ENCODE measurements at places on chromosomes 1 and 21.

GRCh38 chr1:221768444-221769066 is 26.7 kb upstream of the DUSP10 start:
- DNase-seq = no peak

GRCh38 chr1:234722270-234722704 is 112.3 kb upstream of the IRF2BP2 start:
- DNase-seq = no peak

DNA sequence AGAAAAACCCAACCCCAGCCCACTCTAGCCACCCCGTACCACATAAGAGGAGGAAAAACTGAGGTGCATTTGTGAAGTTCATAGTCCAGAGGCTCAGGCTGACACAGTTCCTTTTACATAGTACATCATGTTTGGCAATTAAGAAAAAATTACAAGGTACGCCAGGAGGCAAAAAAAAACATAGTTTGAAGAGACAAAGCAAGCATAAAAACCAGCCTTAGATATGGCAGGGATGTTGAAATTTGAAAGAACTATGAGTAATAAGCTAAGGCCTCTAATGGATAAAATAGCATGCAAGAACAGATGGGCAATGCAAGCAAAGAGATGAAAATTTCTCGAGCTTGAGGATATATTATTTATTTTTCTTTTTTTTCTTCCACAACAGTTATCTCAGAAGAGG is 31.9 kb downstream of the MIXL1 start:
- no peak for DNase-seq

- no peak for DNase-seq
These were observed 297.0 kb downstream of the AKT3 start for GRCh38 chr1:243553090-243553489.

GRCh38 chr1:198118134-198118533 is 38.7 kb upstream of the NEK7 start:
- DNase-seq = peak; percentile 80

- no peak for DNase-seq
These were observed 66.0 kb downstream of the GNG4 start for GRCh38 chr1:235583511-235584001.

GRCh38 chr1:156910309-156910782 is 10.1 kb upstream of the LRRC71 start:
- peak; percentile 48 for DNase-seq

- DNase-seq = no peak
These were observed 25.0 kb downstream of the RGS4 start for GRCh38 chr1:163094182-163094581.

- DNase-seq = peak; percentile 74
These were observed 21.8 kb downstream of the MIS18A start for GRCh38 chr21:32256873-32257620.

GRCh38 chr1:244336232-244336899 is 115.3 kb downstream of the ADSS2 start:
- no peak for DNase-seq

GRCh38 chr1:213104604-213105003 is 53.6 kb downstream of the RPS6KC1 start:
- DNase-seq = no peak

GRCh38 chr1:71755441-71755840 is 526.9 kb downstream of the NEGR1 start:
- no peak for DNase-seq

- DNase-seq = no peak
These were observed 25.1 kb upstream of the HTR1D start for GRCh38 chr1:23242414-23242813.

DNA sequence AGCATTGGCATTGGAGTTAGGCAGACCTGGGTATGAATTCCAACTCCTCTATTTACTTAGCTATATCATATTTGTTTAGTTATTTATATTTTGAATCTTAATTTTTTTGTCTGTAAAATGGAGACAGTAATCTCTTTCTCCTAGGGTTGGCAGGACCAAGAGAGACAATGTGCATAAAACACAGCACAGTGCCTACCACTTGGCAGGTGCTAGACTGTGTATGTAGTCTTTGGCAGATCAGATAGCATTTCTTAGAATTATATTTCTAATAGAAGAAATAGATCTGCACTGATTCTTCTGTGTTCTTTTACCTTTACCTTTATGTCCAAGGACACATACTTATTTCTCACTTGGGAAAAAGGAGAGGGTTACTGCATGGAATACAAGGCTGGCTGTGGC is 177.2 kb downstream of the GIPC2 start:
- no peak for DNase-seq

DNA sequence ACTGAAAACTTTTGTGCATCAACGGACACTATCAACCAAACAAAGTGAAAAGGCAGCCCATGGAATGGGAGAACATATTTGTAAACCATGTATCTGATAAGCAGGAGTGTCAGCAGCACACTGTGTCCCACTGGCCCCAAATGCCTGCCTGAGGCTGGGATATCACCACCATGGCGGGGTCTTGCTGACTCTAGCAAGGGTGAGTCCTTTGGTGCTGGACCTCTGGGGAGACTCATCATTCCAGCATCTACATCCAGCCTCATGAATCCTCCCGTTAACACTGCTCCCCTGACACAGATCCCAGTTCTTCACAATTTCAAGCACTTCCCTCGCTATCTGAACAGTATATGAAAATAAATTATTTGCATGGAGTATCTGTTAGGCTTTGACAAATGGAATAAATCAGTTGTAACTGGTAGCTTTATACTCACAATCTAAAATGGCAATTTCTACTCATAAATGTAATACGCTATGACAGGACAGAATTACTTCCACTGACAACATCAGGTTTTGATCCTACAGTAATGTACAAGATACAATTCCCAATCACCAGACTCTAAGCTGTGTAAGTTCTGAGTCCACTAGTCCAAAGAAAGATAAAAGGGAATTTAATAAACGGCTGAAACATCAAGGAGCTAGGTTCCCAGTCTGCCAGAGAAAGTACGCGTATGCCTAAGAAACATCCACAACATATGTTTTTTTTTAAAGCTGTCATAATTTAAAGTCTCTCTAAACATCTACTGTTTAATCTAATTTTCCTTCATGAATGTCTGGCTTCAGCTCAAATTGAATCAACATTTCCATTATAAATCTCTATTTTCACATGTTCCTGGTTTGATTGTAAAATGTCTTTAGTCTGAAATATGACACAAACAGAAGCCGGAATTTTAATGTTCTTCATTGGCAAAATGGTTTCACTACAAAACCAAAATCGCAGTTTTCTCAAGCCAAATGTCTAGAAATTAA is 95.1 kb downstream of the SIPA1L2 start:
- DNase-seq = no peak

DNA sequence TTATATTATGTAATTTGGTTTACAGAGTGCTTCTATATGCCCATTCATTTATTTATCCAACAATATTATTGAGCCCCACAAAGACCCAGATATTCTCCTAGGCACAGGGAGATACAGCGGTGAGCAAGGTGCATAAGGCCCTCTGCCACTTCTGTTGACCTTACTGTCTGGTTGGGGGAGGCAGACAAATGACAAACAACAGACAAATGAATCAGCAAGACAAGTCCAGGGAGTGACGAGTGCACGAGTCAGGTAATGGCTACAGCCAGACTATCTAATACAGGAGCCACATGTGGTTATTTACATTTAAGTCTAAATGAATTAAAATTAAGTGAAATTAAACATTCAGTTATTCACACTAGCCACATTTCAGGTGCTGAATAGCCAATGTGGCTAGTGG is 22.0 kb upstream of the BCAR3 start:
- DNase-seq = no peak

- DNase-seq = no peak
These were observed 30.0 kb upstream of the MACF1 start for GRCh38 chr1:39174390-39175081.

GRCh38 chr1:62111084-62111483 is 83.6 kb upstream of the L1TD1 start:
- no peak for DNase-seq

DNA sequence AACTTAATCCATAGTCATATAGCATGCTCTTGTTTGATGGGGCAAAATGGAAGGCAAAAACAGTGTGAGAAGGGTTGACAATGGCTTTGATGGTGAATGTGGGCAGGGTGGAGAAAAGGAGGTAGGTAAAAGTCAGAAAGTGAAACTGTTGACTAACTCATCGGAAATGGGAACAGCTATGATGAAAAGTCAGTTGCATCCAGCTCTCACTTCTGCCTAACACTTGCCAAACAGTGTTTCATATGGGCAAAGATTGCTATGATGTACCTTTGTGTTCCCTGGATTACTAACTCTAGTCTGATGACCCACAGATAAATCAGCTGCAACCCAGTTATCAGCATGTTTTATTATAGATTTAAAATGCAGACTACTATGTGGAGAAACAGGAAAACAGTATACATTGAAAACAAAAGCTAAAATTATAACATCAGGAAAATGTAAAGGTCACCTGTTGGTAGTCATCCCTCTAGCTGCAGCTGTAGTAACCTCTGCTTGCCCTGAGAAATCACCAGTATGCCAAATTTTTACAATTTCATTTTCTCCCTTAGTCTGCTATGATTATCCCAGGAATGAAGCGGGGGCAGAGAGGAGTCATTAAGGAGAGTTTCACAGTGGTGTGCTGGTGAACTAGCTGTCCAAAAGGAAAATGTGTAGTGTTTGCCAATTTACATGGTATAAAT is 11.7 kb downstream of the TNFSF18 start:
- DNase-seq = no peak

DNA sequence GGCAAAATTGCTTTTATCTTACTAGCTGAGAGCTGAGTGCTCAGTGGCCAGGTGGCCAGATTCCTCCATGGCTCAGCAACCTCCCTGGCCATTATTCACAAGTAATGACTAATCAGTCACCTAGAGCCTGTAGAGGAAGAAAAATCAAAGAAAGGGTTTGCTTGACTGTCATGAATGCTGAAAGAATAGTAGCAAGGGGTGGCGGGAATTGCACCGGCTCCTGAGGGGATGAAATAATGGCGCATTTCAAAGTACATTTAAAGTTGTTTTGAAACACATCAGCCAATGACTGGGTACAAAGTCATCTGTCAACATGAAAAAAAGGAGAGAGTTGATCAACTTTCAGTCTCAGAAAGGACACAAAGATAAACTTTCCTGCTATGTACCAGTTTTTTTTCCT is 99.5 kb downstream of the OMA1 start:
- DNase-seq = no peak

- no peak for DNase-seq
These were observed 97.7 kb downstream of the ATP5PO start for GRCh38 chr21:33817663-33818451.

- DNase-seq = no peak
These were observed 918.1 kb downstream of the ADGRL2 start for GRCh38 chr1:82718719-82719419.

- no peak for DNase-seq
These were observed 199.3 kb downstream of the TTLL7 start for GRCh38 chr1:83799594-83799993.

DNA sequence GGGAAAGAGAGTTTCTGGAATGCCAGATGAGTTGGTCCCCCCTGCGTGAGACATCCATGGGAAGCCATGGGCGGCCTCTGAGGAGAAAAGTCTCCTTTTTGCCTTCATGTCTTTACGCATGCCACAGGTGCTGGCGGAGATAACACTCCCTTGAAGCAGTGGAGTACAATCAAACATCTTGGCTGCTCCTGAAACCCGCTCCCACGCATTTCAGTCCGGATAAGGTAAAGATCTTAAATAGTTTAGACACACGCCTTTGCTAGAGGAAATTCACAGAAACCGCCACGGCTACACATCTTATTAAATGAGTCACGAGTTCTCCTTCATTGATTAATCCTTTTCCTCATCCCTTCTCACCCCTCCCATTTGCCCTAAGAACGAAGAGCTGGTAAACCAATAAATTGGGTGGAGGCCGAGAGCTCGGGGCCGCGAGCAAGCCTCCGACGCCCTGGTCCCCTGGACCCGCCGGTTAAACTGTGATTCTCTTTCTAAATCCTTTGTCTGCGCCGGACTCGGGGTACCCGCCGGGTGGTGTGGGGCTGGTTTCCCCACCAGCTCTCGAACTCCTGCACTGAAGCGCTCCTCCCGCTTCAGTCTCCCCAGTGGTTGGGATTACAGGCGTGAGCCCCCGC is 6.6 kb upstream of the ZNF669 start:
- no peak for DNase-seq

- DNase-seq = no peak
These were observed 302.6 kb downstream of the PAPPA2 start for GRCh38 chr1:176765608-176766007.

DNA sequence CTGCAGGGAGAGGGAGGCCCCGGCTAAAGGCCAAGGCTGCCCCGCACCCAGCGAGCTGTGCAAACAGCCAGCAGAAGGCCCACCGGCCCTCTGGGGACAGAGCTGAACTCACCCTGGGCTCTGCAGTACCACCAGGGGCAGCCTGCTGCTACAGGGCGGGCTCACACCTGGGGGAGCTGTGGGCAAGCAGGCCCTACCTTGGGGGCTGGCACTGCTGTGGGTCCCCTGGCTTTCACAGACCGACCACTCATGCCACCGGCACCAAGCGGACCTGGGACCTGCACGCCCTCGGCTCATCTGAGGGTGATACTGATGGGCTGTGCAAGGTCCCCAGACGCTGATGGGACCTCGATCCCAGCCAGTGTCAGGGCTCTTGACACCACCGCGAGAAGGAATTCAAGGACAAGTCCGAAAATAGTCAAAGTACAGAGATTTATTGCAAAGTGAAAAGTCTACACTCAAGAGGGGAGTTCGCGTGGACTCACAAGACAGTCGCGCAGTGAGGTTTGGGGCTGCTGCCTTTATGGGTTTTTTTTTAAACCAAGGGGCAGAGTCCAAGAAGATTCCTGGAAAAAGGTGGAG is 61.0 kb upstream of the ADARB1 start:
- peak; percentile 21 for DNase-seq

GRCh38 chr1:165883056-165883455 is 55.6 kb downstream of the UCK2 start:
- no peak for DNase-seq

- DNase-seq = no peak
These were observed 72.1 kb upstream of the CNTN2 start for GRCh38 chr1:204970937-204971336.

DNA sequence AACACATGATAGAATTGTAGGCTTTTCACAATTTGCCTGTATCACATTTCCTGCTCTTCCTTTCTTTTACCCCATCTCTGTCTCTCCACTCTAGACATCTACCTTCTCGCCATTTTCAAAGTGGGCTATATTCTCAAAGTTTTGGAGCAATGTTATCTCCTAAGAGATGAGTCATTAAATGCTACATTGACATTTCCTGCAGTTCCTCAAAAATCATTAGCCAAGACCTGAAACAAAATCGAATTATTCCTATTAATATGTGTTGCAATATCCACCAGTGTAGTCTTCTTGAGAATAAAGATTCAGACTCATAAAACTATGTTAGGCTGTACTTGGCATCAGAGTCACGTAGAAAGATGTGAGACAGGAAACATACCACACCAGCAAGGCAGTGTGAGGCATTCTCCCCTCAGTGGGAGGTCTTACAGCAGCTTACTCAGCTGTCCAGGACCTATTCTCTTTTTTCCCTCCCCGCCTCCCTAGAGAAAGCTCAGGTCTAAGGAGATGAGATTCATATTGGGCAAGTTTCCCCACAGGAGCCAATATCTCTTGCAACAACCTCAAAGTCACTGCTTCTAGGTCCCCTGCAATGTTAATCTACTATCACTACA is 38.8 kb downstream of the FRRS1 start:
- no peak for DNase-seq

GRCh38 chr1:59598120-59598440 is 216.7 kb upstream of the HOOK1 start:
- no peak for DNase-seq

GRCh38 chr1:226309398-226310244 is 657 bp upstream of the LIN9 start:
- no peak for DNase-seq

All from left cardiac atrium (tissue), 4 donors.